Right lobe of liver (tissue), 6 donors: ENCODE measurements at places on chromosomes 13 and 19.

- DNase-seq, result no peak
Observed at GRCh38 chr19:46564701-46565100, 36.4 kb upstream of the CALM3 start.

GRCh38 chr13:91145571-91146205 is 201.8 kb upstream of the MIR17HG start:
- no peak for DNase-seq

- no peak for DNase-seq
Observed at GRCh38 chr13:48383384-48383783, 29.5 kb downstream of the LPAR6 start.

GRCh38 chr13:73859841-73860240 is 274.4 kb downstream of the KLF12 start:
- DNase-seq, result no peak

DNA sequence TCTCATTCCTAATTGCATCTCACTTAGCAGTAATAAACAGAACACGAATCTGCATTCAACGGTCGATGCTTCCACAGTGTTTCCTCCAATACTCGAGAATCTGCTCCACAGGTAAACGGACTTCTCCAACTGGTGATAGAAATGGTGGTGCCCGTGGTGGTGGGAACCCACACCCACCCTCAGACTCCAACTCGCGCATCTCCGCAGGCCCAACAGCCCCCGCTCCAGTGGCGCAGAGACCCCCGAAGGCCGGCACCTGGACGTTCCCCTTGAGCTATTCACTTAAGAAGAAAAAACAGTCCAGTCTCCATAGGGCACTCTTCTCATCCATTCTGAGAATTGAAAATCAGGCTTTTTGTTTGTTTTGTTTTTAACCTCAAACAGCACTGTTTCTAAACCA is 13.8 kb upstream of the RASA3 start:
- peak; percentile 31 for DNase-seq

DNA sequence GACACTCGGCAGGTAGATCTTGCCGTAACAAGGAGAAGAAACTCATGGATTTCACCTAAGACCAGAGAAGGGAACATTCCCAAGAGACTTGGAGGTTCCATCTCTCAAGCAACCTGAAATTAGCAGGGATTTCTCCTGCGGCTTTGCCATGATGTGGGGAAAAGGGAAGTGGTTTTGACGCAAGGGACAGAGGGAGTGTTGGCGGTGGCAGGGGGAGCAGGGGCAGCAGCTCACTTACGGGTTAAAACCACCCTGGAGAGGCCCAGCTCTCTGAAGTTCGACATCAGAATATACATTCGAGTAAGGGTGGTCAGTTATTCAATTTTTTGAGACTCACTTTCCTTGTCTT is 76.1 kb upstream of the POMP start:
- no peak for DNase-seq

GRCh38 chr19:18847549-18848463 is 16.0 kb downstream of the UPF1 start:
- peak; percentile 46 for DNase-seq
